EH (cell line): ENCODE measurements at places on chromosomes 16 and 17.

- DNase-seq, result peak; percentile 99
These were observed at the start of gene HEXIM2 for GRCh38 chr17:45161288-45162024. TSS of gene HEXIM2 (plus strand) at chr17:45161875. CDS start at chr17:45162794, 919 bp downstream.

DNA sequence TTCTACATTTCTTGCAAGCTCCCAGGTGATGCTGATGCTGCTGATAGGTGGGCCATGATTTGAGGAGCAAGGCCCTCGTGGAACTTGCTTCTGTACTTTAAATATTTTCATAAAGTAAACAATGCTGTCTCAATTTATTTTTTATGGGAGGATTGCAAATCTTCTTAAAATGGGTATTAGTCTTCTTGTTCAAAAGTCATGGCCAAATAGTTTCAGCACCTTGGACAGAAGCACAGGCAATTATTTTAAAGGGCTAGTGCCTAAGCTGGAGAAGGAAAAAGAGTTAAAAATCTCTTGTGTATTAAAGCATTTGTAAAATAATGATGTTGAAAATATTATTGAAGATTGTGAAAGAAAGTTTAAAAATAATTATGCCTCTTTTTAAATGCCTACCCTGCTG lies 50.5 kb downstream of the GPR139 start:
- DNase-seq, result peak; percentile 1

- DNase-seq, result peak; percentile 96
These were observed 6.3 kb downstream of the CSF3 start for GRCh38 chr17:40021451-40021971.

DNA sequence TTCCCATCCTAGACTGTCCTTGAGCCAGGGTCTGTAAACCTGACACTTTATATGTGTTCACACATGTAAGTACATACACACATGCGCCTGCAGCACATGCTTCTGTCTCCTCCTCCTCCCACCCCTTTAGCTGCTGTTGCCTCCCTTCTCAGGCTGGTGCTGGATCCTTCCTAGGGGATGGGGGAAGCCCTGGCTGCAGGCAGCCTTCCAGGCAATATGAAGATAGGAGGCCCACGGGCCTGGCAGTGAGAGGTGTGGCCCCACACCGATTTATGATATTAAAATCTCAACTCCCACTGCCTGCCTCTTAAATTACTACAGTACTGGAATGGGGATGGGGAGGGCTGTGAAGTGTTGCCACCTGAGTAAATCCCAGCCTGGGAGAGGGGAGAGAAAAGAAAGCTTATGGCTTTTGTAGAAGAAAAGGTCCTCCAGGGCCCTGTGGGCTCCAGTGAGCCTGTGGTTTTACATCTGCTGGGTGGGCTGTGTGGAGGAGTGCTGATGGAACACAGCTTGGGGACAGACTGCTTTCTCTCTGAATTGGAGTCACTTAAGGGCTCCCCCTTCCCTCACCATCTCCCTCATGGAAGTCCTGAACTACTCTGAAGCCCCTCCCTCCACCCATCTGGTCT lies 990 bp upstream of the WNK4 start:
- DNase-seq, result no peak

DNA sequence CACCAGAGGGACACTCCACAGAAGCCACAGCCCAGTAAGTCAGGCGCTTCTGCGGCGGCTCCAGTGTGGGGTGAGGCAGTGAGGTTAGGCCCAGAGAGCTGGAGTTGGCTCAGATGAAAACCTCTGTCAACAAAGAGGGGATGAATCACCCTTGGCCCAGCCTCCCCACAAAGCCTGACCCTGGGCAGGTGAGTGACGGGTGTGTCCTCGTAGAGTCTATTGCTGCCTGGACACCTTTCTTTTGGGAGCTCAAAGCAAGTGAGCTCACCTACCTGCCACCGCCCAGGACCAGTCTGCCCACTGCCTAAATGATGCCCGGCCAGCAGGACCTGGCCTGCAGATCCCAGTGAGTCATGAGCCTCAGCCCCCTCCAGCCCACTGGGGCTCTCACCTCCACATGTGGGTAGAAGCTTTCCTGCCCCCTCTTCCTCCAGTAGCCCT lies 24.9 kb upstream of the DBNDD1 start:
- DNase-seq, result no peak

GRCh38 chr17:80999536-81000333 lies 8.1 kb downstream of the CHMP6 start:
- DNase-seq, result no peak

DNA sequence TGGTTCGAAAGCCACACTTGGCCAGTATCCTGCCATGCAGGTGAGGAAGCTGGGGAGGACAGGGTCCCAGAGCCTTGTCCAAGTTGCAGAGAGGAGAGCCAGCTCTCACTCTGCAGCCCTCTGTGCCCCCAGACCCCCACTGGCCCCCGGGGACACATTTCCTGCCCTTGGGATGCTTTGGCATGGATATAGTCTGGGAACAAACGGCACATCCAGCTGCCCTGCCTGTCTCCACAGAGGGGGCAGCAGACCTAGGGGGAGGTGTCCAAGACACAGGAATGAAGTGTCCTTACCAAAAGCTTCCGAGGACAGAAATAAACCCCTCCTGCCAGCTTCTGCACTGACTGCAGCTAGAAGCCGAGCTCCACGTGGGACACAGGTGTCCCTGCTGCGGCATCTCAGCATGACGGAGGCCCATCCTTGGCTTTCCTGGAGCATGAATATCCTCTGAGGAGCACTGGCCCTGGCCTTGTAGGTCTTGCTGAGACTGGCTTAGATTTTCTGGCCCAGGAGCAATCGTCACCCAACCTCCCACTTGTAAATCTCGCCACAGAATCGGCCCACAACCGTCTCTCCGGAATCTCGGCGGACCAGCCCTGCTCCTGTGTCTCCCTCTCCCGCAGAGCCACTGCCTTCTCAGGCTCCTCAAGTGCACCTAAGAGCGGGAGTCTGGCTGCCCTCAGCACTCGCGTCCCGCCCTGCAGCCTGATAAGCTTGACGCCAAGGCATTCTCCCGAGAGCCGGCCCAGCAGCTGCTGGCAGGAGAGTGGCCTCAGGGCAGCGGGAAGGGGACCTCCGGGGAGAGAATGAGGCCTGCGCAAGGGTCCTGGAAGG lies 1.1 kb upstream of the CAPN15 start:
- peak; percentile 58 for DNase-seq

DNA sequence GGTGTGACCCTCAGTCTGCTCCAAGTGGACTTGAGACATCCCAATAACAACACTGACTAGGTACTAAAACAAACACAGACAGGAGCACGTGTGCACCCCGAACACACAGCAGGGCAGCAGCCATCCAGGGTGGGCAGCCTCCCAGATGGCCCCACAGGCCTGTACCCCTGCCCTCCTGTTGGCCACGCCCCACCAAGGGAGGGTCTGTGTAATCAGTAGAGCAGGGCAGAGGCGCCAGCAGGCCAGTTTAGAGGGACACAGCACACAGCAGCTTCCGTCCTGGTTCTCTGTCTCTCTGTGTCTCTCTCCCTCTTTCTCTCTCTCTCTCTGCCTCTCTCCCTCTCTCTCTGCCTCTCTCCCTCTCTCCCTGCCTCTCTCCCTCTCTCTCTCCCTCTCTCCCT lies 21.4 kb downstream of the ACTG1 start:
- no peak for DNase-seq

DNA sequence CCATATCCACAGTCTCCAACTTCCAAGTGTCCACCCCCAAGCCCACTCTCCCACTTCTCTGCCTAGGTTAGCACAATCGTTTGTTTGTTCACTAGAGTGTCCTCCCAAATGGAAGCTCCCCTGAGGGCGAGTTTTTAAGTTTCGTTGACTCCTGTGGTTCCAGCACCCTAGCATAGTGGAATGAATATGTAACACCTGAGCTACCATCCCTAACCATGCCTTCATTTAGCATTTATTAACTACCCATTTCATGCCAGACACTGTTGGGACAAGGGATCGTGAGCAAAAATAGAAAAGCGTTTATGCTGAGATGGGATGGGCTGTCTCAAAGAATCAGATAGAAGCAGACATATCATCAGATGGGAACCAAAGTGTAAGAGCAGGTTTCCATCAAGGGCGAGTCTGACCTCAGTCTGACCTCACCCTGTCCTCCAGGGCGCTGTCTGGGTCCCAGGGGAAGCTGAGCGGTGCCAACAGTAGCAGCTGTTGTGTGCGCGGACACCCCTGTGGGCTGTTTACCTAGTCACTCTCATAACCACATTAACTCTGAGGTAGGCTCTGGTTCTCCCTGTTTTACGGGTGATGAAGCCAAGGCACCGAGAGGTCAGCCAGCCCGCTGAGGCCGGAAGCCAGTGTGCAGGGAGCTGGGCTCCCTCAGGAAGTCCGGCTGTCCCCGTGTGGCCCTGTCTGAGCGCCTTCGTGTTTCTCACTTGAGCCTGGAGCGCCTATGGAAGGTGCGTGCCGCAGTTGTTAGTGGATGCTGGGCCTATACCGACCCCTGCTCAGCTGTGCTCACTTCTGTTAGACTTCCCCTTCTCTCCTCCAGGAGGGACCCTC lies 6.2 kb downstream of the CNP start:
- no peak for DNase-seq

DNA sequence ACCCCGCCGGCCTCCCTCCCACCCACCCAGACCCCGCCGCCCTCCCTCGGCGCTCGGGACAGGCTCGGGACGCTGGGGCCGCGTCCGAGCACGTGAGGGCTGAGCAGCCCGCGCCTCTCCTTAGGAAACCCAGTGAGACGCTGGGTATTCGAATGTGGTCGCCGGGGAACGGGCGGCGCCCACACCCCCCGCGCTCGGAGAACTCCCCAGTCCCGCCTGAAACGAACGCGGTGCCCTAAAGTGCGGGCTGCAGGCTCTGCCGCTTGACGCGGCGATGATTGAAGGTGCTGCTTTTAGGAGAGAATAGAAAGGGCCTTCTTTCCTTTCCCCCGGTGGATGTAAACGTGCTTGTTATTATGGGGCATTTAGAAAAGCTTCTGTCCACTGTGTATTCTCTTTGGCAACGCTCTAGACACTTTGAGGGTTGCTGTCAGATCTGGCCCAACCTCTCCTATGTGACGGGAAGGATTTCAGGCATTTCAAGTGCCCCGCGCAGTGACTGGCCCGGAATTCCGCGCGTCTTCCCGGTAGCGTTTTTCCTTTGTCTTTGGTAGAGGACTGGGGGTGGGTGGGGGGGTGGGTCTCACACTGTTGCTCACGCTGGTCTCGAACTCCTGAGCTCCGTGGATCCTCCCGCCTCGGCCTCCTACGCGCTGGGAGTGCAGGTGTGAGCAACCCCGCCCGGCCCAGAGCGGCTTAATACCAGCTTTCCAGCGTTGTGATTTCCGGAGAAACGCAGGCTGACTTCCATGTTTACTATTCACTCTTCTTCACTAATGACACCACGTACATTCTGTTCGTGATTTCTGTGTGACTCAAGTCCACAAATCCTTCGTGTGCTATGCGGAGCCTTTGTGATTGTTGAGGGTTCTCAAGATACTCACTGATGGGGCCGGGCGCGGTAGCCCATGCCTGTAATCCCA lies 21.8 kb upstream of the FOXK2 start:
- peak; percentile 89 for DNase-seq

GRCh38 chr16:57093666-57094564 lies 1.5 kb downstream of the CPNE2 start:
- no peak for DNase-seq

- DNase-seq, result peak; percentile 37
These were observed 8.2 kb downstream of the USP22 start for GRCh38 chr17:21034340-21035235.

DNA sequence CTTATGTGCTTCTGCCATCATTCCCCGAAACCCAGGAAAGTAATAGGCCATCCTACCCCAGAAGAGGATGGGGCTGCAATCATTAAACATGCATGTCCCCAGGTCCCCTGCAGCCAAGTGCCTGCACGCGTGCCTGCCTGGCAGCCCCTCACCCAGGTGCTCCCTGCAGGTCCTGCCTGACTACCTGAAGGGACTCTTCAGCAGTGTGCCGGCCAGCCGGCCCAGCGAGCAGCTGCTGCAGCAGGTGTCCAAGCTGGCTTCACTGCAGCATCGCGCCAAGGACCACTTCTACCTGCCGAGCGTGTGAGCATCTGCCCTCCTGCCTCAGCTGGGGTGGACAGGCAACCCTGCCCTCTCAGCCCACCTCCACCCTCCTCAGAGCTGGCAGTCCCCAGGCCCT lies 16.2 kb upstream of the ALKBH5 start:
- DNase-seq, result no peak

GRCh38 chr17:77358801-77359200 lies 218.0 kb downstream of the SEC14L1 start:
- DNase-seq, result no peak

DNA sequence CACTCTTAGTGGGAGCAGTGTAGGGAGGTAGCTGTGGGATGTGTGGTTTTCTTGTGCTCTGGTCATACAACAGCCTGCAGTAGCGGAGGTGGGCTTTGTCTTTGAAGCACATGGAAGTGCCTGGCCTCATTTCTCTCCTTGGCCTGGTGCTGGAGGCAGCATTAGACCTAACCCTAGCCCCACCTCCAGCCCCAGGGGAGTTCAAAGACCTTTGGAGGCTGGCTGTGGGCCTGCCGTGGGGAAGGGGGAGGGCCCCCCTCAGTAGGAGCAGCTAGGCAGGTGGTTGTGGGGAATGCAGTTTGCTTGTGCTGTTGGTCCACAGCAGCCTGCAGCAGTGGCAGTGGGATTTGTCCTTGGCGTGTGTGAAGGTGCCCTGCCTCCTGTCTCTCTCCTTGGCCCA lies 91.7 kb downstream of the BCAS3 start:
- no peak for DNase-seq

DNA sequence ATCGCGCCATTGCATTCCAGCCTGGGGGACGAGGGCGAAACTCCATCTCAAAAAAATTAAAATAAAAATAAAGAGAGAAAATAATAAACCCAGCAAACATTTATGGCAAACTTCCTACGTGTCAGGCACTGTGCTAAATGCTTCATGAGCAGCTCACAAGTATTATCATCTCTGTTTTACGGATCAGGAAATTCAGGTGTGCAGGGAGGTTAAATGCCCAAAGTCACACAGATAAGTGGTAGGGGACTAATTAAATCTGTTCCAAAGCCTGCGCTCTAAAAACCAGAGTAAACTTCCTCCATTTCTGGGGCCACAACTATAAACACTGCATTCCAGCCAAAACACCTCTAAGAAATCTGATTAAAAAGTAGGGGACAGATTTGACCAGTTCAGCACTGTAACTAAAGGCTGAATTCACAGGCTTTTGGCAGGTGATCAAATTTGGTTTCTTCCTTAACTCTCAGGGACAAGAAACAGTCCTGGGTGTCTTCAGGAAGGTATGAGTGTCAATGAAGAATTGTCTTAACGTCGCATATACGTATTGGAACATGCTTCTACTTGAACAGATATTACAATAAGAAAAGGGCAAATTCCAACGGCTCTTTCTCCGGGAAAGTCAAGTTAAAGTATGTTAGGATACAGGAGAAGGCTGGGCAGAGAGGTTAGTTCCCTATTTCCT lies 996 bp downstream of the STRADA start:
- DNase-seq, result peak; percentile 19

DNA sequence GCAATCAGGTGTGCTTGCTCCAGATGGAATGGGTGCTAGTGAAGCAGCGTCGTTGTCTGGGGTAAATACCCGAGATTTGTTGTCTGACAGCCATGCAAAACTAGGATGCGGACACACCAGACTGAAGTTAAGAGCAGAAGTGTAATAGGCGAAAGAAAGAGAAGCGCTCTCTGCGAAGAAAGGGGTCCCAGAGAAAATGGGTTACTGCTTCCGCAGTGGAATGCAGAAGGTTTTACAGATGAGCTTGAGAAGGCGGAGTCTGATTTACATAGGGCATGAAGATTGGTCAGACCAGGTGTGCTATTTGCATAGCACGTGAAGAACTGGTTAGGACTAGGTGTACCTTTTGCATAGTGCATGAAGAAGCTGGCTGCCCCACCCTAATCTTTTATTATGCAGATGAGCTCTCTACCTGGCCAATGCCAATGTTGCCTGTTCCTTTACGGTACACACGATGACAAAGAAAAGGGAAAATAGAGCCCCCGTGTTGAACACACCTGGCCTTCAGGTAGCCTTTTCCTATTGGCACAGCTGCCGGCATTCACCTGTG lies 32.0 kb upstream of the SNN start:
- DNase-seq, result no peak
